HL-60 (cell line): ENCODE measurements at places on chromosomes 1 and 21.

DNA sequence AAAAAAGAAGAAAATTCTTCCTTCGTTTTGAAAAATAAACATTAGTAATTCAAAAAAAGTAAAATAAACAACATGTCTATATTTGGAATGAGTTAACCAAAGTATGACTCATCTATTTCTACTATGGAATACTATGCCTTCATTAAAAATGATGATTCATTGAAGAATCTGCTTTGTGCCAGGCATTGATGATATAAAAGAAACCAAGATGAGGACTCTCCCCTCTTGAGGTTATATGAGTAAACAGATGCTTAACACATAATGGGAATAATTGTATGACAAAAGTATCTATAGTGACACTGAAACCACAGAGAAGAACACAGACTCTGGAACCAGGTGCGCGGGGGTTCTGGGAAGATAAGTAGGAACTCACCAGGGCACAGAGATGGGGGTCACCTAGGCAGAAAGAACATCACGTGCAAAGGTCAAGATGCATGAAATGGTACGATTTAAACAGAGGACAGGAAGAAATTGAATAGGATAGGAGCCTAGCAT is 18.8 kb downstream of the ELF3 start:
- no peak for DNase-seq

- DNase-seq: no peak
Observed at GRCh38 chr1:113805256-113805531, 7.1 kb downstream of the RSBN1 start.

GRCh38 chr1:46062651-46063319 is 69.6 kb downstream of the PIK3R3 start:
- no peak for DNase-seq

- no peak for DNase-seq
Observed at GRCh38 chr1:35714921-35715567, 3.6 kb downstream of the C1orf216 start.

DNA sequence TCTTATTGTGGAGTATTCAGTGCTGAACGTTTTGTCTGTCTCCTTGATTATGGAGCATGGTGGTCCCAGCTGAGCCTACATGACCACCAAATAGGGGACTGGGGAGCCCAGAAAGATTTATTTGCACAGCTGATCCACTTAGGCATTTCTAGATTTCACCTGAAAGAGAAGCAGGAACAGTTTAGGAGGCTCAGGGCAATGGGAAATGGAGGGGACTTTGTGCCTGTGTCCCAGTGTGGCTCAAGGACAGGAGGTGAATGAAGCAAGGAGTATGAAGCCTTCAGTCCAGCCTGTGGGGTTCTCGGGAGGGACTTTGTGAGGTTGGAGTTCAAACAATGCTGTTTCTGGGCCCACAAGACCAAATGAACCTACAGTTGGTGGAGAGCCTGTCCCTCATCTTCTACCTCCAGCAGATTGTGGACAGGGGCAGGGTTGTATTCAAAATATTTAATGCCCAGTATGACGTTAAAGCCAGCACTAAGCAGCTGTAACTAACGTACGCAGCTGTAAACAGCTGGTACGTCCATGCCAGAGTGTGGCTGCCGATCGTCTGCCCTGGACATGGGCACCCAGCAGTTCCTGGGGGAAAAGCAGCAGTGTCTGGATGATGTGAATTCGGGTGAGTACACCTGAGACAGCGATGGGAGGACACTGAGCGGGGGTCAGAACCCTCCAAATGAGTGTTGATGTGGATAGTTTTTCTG is 164.9 kb upstream of the RAB4A start:
- DNase-seq: no peak

DNA sequence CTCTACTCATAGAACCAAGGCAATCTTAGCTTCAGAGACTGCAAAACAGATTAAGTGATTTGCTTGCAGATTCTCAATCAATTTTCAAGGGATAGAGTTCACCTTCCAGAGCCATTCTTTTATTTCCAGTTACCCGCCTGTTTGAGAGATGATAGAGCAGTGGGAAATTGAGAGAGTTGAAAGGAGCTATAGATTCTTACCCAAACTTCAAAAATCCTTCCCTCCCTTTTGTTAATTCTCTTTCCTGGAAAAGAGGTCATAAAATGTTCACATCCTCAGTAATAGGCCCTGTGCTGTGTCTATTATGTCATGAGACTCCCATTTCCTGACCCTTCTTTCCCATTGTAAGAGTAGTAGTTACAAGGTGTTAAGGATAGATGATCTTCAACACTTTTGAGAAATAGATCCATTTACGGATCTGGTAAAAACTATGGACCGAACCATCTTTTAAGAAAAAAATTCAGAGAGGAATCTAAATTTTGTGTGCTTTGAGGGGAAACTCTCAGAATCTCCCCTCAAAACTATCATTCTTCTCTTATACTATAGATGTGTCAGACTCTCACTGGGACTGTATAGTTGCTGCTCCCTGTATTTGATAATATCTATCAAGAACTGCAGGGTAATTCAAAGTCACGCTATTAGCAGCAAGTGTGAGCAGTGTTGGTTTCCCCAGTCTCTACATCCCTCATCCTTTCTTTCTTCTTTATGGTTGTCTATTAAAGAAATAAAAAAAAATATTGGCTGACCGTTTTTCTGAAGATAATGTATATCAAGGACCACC is 8.0 kb downstream of the RGS4 start:
- no peak for DNase-seq

GRCh38 chr1:78047106-78047505 is 1.3 kb downstream of the GIPC2 start:
- DNase-seq: no peak
